ENCODE measurements at places on chromosomes 3 and 15.

GRCh38 chr3:107025961-107026360, 351.3 kb upstream of the CCDC54 start:
- DNase-seq: no peak

DNA sequence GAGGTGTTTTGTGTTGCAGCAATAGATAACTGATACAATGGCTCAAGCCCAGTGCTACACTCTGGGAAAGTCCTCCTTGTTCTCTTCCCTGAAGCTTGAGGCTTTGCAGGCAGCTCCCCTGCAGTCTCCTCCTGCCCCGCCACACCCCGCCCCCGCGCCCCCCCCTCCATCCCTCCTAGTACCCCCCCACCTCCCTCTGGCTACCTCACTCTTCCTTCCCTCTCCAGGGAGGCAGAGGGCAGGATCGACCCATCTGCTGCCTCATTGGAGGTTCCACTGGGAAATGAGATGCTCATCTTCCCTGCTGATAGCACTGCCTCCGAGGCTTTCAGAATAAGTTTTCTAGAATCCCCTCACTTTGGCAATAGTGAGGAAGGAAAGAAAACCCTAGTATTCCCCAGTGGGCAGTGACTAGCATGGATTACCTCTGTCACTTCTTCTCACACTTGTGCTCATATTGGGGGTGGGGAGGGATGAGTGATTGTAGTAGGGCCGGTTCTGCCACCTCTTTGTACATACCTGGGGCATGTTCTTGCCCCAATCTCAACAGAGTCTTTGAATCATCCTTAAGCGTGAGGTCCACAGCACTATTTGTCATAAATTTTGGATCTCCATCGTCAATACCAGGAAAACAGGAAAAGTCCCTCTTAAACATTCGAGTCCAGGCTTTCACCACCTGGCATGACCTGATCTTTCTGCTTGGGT, 16.3 kb upstream of the RAB7A start:
- DNase-seq: no peak

- DNase-seq: no peak
Observed at GRCh38 chr3:170270282-170270881, 48.2 kb downstream of the PRKCI start.

DNA sequence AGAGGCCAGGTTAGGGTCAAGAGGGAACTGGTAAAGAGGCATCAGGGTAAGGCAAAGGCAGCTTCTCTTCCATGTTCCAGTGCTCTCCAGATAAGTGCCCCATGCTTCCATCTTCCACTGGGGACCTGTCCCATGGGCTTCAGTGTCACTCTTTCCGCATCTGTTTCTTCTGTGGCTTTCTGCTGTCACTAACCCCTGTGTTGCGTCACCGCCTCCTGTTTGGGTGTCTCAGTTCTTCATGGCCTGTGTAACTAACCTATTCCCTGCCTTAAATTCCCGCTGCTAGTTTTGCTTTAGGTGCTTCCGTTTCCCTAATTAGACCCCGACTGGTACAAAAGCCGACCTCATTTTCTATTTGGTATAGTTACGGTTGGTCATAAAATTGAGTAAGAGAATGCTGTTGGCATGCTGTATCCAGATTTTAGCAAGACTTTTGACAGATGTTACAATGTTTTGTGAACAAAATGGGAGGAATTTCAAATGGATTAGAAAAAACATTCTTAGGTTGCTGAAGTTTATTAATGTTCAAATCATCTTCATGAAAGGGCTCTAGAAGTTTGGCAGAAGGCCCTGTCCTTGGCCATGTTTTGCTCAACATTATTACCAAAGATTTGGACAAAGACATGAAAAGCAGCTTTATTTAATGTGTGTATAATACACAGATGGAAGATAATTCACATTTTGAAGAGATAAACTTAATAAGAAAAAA, 245.3 kb downstream of the BBX start:
- DNase-seq: no peak

DNA sequence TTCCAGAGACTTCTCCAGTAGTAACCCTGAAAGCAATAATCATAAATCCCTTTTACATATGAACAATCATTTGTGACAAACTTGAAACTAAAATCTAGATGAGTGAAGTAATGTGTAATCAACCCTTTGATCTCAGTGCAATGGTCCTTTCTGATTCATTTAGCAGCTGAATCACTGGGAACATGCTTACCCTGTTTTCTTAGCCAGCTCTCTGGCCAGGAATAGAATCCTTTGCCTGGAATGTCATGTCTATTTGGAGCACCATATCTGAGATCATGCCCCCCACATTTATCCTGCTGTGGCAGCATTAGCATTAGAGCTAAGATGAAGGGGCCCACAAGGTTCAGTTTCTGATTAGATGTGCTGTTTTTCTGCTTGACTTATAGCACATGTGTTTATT, 309.8 kb downstream of the OXSM start:
- no peak for DNase-seq

DNA sequence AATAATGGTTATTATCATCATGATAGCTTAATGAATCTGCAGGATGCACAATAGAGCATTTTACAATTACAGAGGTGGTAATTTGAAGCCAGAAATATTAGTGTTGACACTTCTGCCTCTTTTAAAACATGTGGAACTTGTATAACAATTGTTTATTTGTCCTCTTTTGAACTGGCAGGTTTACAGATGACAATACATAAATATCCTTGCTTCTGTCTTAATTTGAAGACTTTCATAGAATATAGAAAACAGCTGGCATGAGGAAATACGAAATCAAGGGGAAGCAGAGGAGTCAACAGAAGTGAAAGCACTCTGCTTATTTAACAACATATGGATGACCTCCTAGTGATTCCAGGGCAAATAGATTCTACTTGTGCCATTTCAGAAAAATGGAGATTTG, 270.5 kb upstream of the SGO1 start:
- no peak for DNase-seq

DNA sequence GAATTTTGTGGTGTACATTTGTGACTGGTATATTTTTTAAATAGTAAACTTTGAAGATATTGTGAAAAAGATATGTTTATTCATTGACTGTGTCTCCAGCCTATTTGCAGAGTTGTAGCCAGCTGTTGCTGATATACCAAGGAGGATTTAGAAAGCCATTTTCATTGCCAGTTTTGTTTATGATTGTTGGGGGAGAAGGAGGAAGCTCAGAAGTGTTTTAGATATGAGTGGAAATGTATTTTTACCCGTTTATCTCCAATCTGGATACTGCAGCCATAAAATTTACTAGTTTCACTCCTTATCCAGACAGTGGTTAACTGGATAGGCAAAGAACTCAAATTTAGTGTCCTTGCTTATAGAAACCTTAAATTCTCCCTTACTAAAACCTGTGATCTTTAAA, 18.8 kb downstream of the ATP11B start:
- no peak for DNase-seq

DNA sequence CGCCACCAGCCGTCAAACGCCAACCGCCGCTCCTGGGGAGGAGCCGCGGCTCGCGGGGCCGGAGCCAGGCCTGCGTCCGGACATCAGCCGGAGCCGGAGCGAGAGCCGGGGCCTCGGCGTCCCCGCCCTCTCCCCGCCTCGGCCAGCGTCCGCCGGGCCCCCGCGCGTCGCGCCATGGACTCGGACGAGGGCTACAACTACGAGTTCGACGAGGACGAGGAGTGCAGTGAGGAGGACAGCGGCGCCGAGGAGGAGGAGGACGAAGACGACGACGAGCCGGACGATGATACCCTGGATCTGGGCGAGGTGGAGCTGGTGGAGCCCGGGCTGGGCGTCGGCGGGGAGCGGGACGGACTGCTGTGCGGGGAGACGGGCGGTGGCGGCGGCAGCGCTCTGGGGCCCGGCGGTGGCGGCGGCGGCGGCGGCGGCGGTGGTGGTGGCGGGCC, 359 bp downstream of the ARIH1 start:
- DNase-seq: no peak

- DNase-seq: no peak
Observed at GRCh38 chr3:74001436-74001835, 376.7 kb upstream of the PDZRN3 start.

DNA sequence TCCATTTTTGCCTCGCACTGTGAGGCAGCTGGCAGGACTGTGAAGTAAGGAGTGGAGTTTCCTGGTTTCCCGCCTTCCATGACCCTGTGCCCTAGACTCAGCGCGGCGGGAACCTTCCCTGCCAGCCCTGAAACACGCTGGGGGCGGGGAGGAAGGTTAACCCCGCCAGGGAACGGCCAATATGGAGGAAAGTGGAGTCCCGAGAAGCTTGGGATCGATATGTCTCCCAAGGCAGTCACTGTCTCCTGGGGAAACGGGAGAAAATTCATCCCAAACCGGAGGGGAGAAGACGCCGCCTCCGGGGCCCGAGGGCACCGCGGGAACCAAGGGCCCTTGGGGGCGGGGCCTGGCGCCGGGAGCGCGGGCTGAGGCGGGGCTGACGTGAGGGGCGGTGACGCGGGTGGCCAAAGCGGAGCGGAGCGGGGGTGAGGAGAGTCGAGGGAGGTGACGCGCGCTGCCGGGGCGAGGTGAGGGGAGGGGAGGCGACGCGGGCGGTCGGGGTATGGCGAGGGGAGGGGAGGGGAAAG, at the start of gene HMCES:
HMCES (plus strand) TSS at position 432 of the 527 bp plus-strand sequence. CDS start 863 bp downstream, outside the sequence.
- peak; percentile 93 for DNase-seq

GRCh38 chr15:48397841-48398240, 66.6 kb downstream of the DUT start:
- DNase-seq: no peak

DNA sequence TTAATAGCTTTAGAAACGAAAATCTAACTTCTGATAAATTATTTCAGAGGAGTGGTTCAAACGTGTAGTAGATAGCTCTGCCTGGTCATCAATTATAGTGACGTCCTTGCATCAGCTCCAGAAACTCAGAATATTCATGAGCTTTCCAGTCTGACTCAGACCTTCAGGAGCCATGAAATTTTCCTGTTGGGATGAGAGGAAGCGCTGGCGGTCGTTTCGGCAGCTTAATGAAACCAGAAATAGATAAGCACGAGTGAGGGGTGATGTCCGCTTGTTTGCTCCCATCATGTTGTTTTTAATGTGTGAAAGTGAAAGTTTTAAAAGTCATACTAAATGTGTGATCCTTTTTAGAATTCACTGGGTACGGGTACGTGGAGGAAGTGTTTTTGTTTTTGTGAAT, 141.1 kb downstream of the PGPEP1L start:
- peak; percentile 82 for DNase-seq

- no peak for DNase-seq
Observed at GRCh38 chr15:71549091-71549490, 261.3 kb upstream of the NR2E3 start.

DNA sequence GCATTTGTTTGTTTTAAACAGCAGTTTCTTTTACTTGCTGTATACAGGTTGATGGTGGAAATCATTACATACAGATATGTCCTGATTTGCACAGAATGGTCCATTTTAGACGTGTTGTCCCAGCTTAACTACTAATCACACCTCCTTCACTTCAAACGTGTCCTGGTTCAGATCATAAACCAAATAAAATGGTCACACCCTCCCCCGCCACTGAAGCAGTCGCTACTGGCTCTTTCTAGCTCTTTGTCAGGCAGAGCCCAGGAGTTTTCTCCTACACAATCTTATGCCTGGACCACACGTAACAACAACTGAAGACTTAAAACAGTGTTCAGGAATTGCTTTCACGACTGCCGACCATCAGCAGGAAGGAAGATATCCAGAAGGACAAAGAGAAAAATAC, 73.6 kb downstream of the MESD start:
- DNase-seq: no peak

DNA sequence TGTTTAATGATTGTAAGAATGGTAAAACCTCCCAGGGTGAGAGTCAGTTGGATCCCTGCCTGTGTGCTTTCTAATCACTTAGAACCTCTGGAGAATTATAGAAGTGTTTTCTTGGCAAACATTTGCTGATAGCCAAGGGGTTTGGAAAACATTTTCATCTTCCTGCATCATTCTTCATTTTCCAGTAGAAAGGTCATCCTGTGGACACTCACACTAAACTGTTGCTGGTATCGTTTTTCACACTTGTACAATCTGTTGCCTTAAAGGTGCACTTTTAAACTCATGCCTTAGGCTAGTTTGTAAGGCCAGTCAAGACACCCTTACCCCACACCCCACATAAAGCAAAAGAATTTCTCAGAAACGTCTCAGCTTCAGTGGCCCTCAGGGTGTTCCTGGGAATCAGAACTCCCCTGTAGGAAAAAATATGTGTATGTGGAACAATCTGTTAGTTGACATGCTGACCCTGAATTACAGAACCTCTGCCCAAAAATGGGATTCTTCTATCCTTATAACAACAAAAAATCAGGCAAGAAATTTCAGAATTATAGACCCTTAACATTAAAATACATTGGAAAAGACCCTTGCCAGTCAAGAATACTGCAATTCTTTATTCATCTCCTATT, 5.8 kb upstream of the PLD1 start:
- DNase-seq: no peak

GRCh38 chr15:57720867-57721266, 14.4 kb downstream of the POLR2M start:
- no peak for DNase-seq

GRCh38 chr15:97978401-97979139, 18.1 kb downstream of the ARRDC4 start:
- no peak for DNase-seq

DNA sequence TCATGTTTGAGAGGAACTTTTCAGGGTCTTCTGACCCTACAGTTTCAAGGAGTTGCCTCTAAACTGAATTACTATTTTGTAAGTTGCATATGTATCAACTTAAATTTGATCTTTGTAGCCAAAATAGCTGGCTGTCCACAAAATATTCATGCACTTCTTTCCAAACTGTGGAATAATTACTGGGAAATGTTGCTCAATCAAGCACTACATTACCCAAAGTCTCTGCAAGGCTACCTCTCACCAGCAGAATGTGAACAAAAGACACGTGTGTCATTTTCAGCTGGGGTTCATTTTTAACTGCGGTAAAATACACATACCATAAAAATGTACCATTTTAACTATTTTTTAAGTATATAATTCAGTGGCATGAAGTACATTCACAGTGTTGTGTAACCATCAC, 320.4 kb downstream of the CTNNB1 start:
- no peak for DNase-seq

GRCh38 chr15:29656636-29657475, 165.4 kb downstream of the TJP1 start:
- no peak for DNase-seq

GRCh38 chr3:123705488-123706285, 120.8 kb upstream of the HACD2 start:
- no peak for DNase-seq

- DNase-seq: peak; percentile 23
Observed at GRCh38 chr3:129034642-129035041, 25.9 kb upstream of the GP9 start.

GRCh38 chr15:81069909-81070308, 64.2 kb upstream of the CFAP161 start:
- no peak for DNase-seq

DNA sequence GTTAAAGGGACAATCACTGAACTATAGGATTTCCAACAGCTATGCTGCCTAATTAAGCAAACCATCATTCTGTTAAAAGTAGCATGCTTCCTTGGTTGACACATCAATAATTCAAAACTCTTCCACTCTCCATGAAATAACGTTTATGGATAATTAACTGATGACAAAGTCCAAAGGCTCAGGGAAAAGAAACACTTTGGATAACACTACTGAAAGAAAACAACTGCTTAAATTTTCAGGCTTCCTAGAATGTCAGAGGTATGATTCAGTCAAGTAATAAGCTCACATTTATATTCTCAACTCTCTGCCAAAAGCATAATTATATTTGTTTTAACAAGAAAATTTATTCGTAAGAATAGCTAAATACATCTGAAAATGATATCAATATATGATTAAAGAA, 49.6 kb downstream of the WDR72 start:
- no peak for DNase-seq

GRCh38 chr3:120353463-120353862, 4.3 kb upstream of the LRRC58 start:
- DNase-seq: no peak

- DNase-seq: no peak
Observed at GRCh38 chr3:126971891-126972351, 11.0 kb upstream of the PLXNA1 start.

All from ELR (cell line).